ENCODE measurements at places on chromosomes 12 and 14.

DNA sequence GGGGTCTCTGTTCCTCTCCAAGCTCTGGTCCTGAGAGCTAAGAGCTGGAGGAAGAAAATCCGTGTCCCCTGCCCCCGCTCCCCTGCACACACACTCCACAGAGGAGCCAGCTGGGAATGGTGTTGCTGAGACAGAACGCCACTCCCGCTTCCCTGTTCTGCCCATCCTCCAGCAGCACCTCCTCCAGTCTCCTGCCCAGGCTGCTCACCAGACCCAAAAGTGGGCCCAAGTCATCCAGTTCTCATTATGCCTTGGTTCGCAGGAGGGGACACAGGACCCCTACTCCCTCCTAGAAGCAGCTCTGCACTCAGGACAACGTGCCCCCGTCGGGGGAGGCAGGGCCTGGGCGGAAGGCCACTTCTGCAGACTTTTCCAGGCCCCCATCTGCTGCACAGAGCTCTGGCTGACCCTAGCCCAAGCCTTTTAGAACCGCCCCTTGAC, 830 bp upstream of the TRMT61A start:
- no peak for DNase-seq

- DNase-seq: no peak
Measured at GRCh38 chr12:5511256-5511643, 79.3 kb downstream of the NTF3 start.

GRCh38 chr14:98976271-98976670, 295.7 kb downstream of the BCL11B start:
- DNase-seq: no peak

- no peak for DNase-seq
Measured at GRCh38 chr12:34204830-34205285, 182.6 kb downstream of the ALG10 start.

DNA sequence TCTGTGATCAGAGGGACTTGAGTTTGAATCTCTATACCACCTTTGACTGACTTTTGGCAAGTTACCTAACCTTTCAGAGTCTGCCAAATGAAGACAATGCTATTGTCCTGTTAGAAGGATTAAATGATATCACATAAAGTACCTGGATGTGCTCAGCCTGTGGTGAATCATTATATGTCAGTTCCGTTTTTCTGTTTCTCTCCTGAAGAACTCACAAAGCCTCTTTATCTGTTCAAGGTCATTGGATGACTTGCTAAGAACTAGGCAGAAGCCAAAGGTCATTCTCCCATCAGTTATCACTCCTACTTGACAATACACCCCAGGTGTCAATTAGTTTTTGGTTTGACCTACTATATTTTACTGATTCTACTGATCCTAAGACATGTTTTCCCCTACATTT, 174.6 kb downstream of the CACNA1C start:
- no peak for DNase-seq
